ENCODE measurements at places on chromosomes 3 and 15.

DNA sequence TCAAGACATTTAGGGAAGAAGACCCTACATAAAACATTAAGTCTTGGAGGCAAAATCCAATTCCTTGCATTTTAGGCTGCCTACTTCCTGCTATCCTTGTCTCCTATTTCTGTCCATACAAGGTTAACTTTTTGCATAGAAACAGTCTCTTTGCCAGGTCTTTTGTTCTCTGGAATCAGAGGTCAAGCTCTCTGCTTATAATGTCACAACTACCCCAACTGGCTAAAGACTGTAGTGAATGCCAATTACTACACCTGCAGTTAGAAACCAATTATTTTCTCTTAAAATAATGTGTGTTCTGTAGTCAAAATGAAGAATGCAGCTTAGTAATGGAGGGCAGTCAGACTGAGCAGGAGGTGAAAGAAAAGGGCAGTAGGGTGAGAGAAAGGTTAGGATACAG is 856.2 kb downstream of the TUSC7 start:
- DNase-seq, result no peak

DNA sequence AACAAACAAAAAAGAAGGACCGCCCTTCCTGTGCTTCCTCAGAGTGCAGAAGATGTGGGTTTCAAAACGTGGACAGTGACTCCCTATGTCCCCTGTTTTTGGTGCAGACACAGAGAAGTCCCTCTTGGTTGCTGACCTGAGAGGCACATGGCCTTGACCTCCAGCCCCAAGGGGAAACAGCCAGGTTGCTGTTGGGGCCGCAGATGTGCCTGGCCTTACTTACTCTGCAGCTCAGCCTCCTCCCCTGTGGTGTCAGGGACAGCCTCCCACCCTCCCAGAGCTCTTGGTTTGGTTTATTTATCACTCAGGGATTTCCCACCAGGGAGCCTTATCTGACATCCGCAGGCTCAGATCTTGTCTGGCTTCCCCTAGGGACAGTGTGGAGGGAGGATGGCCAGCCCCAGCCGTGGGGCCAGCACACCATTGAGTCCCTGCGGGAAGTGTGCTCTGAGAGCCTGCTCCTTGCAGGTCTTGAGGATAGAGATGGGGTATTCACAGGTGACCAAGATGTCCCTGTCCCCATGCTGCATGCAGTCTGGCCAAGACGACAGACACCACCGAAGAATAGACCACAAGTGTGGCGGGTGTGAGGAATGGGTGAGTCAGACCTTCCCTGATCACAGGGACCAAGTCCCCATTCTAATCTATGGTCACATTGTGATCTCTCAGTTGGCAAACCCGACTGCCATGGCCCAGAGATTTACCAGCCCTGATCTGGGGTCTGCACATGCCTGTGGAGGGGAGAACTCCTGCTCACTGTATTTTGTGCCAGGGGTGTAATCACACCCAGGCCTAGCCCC is 134.3 kb upstream of the ABHD17C start:
- DNase-seq, result no peak

GRCh38 chr15:68990231-68990991 is 24.1 kb upstream of the NOX5 start:
- no peak for DNase-seq

GRCh38 chr3:129045675-129046036 is 14.9 kb upstream of the GP9 start:
- DNase-seq, result peak; percentile 62

DNA sequence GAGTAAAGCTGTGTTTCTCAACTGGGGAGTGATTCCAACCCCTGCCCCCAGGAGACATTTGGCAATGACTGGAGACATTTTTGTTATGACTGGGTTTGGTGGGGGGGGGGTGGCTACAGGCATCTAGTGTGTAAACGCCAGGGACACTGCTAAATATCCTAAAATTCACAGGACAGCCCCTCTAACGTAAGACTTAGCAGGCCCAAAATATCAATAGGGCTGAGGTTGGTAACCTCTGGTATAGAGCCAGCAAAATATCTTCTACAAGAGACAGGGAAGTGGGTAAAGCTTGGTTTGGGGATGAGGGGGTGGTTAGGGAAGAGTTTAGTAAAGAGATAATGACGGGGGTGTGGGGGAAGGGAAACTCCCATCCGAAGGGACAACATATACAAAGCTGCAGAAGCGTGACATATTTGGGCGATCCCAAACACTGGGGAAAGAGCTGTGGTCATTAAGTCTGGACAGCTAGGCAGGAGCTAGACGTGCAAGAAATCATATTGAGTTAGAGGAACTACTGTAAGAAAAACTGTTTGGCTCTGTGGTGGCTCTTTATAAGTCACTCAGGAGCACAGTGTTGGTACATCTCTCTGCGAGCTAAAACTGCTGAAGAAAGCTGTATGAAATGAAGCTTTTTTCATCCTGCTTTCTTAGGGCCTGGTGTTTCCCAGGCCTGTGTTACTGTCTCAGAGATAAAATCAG is 697 bp upstream of the TRIM69 start:
- peak; percentile 70 for DNase-seq

DNA sequence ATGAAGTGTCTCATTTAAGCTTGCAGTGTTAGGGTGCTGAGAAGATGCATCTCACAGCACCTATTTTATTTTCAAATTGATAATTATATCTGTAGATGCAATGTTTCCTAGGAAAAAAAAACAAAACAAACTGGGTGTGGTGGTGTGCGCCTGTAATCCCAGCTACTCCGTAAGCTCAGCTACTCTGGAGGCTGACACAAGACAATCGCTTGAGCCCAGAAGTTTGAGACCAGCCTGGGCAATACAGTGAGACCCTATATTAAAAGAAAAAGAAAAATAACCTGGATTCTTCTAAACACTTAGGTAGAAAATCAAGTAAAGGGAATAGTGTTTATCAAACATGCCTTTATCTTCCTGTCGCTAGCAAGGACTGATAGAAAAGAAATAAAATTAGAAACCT is 1.9 kb downstream of the MINDY2 start:
- no peak for DNase-seq

DNA sequence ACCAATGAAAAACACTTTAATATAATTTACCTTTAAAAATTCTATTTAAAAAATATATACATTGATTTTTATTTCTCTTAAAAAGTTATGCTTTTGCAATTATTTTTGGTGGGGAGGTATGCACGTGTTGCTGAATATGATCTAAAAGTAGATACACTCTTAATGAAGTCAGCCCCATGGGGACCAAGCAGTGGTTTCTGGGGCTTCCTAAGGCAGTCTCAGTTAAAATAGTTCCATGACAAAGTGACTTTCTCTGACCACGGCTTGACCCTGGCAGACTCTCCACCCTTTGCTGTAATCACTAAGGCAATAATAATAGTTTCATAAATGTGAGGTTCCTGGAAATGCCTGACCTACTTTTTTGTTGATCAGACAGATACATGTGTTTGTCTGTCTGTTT is 50.4 kb downstream of the CCR4 start:
- peak; percentile 35 for DNase-seq

- no peak for DNase-seq
Measured at GRCh38 chr3:169145540-169146178, 517.9 kb downstream of the MECOM start.

- DNase-seq, result no peak
Measured at GRCh38 chr3:168895419-168895818, 768.1 kb downstream of the MECOM start.

DNA sequence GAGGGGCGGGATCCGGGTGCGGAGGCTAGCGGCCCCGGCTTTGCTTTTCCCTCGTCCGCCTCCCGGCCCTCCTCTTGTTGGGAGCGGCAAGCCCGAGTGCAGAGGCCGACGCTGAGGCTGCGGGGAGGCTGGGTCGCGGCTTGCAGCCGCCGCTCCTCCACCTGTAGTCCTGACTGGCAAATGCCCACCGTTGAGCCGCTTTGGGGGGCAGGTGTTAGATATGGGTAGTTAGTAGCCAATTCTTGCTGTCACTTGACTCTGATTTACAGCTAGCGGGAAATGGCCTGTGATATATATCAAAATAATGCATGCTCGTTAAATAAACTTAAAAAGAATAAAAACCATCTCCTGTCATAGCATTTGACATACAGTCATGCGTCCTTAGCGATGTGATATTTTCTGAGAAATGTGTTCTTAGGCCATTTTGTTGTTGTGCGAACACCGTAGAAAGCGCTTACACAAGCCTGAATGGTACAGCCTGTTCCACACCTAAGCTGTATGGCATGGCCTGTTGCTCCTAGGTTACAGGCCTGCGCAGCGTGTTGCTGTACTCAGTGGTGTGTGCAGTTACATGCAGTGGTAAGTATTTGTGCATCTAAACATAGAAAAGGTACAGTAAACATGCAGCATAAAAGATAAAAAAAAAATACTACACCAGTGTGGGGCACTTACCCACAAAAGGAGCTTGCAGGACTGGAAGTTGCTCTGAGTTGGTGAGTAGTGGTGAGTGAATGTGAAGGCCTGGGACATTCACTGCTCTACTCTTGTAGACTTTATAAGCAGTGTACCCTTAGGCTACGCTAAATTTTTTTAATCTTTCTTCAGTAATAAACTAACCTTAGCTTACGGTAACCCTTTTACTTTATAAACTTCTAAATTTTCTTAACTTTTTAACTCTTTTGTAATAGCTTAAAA is 873 bp downstream of the CAPN7 start:
- DNase-seq, result peak; percentile 38

- no peak for DNase-seq
Measured at GRCh38 chr3:177141899-177142646, 55.2 kb downstream of the TBL1XR1 start.

DNA sequence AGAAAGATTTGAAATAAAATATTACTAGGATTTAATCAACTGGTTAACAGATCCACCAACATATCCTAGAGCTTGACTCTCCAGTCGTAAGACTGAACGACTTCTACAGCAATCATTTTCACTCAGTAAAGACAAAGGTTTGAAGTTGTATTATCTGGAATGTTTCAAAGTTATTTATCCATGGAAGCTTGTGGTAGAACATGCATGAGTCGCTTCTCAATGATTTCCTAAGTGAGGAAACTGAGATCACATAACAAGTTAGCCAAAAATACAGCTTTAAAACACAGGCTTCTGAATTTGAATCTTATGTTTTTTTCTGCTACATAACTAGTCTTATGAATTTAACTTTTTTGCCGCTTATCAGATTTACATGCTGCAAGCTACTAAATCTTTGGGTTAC is 241.8 kb downstream of the FOXP1 start:
- no peak for DNase-seq

- no peak for DNase-seq
Measured at GRCh38 chr15:85723960-85724945, 70.5 kb downstream of the KLHL25 start.

GRCh38 chr15:56058986-56059385 is 65.6 kb upstream of the NEDD4 start:
- DNase-seq, result no peak

DNA sequence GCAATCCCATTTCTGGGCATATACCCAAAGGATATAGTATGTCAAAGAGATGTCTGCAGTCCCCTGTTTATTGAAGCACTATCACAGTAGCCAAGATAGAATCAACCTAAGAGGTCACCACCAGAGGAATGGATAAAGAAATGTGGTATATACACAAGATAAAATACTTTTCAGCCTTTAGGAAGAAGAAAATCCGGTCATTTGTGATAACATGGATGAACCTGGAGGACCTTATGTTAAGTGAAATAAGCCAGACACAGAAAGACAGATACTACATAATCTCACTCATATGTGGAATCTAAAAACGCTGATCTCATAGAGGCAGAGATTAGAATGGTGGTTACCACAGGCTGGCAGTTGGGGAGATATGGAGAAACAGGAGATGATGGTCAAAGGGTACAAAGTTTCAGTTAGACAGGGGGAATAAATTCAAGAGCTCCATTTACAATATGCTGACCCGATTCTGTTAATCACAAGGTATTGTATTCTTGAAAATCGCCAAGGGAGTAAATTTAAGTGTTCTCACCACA is 195.8 kb downstream of the MTHFS start:
- no peak for DNase-seq

- DNase-seq, result no peak
Measured at GRCh38 chr3:134373271-134374104, 759 bp downstream of the AMOTL2 start.

GRCh38 chr3:168558728-168559411 is 463.1 kb upstream of the GOLIM4 start:
- no peak for DNase-seq

DNA sequence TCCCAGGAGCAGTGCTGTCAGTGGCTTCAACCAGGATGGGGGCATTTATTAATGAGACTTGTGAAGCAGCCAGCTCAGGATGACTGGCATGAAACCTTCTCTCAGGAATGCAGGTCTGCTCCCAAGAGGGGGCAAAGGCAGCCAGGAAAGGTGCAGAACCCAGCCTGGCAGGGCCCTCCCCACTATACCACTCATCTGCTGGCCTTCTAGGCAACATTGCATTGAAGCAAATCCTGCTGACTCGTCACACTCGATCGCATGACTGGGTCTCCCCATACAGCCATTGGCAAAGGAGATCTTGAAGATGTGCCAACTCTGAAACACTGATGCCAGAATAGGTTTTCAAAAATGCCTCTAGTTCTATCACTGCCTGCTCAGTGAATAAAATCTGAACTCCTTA is 65.7 kb upstream of the CMTM7 start:
- DNase-seq, result no peak

GRCh38 chr3:194536871-194537637 is 50.3 kb upstream of the ATP13A3 start:
- DNase-seq, result no peak

- peak; percentile 76 for DNase-seq
Measured at GRCh38 chr3:53195602-53196574, 34.9 kb downstream of the PRKCD start.

- no peak for DNase-seq
Measured at GRCh38 chr15:28075573-28075972, 23.5 kb downstream of the OCA2 start.

DNA sequence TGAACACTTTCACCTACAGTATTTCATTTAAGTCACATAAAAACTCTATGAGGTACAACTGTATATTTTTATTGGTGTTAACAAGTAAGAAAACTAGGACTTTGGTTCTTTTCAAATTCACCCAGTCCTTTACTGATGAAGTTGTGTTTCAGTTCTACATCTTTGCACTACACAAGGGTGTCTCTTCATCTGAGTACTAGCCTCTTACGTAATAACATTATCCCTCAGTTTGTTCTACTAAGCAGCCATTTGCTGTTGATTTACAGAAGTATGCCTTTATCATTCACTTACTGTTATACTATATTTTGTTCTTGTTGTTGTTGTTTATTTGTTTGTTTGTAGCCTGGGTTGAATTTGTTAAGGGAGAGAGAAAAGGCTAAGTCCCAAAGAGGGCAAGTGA is 311.9 kb downstream of the PLOD2 start:
- no peak for DNase-seq

Data from stimulated activated CD8-positive, alpha-beta memory T cell treated with anti-CD3 and anti-CD28 coated beads, Interleukin-4, amount 100 ng/mL, for 48 hours (primary cell).